WTC11 (cell line): ENCODE measurements at places on chromosomes 11 and 22. TPM values are rescaled to one million over a fixed set of nuclear protein-coding genes. Genes with fewer than 3 reads are reported as not detected.

PHLDB1 gene
- total RNA-seq: 70.4 to 83.1 TPM (median 71.5 TPM) in 3 replicates

SLC22A12 gene
- not detected in 3 replicates for total RNA-seq

DRICH1 gene
- 0.21 to 0.32 TPM (median 0.26 TPM) in 3 replicates for total RNA-seq

PHOX2A gene
- 1.3 to 1.6 TPM (median 1.3 TPM) in 3 replicates for total RNA-seq

KDM4D gene
- total RNA-seq: 1.9 to 2.4 TPM (median 2.1 TPM) in 3 replicates

MS4A6A gene
- 0.16 to 0.39 TPM in 2 of 3 replicates, not detected in the other for total RNA-seq

NDUFC2 gene
- 195 to 216 TPM (median 215 TPM) in 3 replicates for total RNA-seq

CYP2D6 gene
- 1.4 to 1.7 TPM (median 1.6 TPM) in 3 replicates for total RNA-seq

CARD16 gene
- not detected in 3 replicates for total RNA-seq

IRF7 gene
- 11.1 to 12.0 TPM (median 11.5 TPM) in 3 replicates for total RNA-seq

OR8A1 gene
- total RNA-seq: not detected in 3 replicates

DGCR6L gene
- 61.9 to 68.5 TPM (median 63.6 TPM) in 3 replicates for total RNA-seq

UBQLN3 gene
- total RNA-seq: not detected in 3 replicates

PPP2R5B gene
- 8.7 to 10.2 TPM (median 9.1 TPM) in 3 replicates for total RNA-seq

KRTAP5-8 gene
- not detected in 3 replicates for total RNA-seq

GGTLC2 gene
- total RNA-seq: not detected in 3 replicates

CHADL gene
- total RNA-seq: 1.2 to 1.7 TPM (median 1.5 TPM) in 3 replicates

GAS2L1 gene
- 15.3 to 19.9 TPM (median 15.6 TPM) in 3 replicates for total RNA-seq

- peaks cover 61% of the 10 kb centered on the region for H3K4me1 ChIP-seq
- no peaks in the 10 kb centered on the region for H3K27me3 ChIP-seq
- peak overlapping the region; percentile 88 for H3K4me3 ChIP-seq
- peak; percentile 57 for DNase-seq
- H3K27ac ChIP-seq: no peak overlapping the region
These were observed 450 bp downstream of the ZBTB44 start for GRCh38 chr11:130314184-130314749.

DNA sequence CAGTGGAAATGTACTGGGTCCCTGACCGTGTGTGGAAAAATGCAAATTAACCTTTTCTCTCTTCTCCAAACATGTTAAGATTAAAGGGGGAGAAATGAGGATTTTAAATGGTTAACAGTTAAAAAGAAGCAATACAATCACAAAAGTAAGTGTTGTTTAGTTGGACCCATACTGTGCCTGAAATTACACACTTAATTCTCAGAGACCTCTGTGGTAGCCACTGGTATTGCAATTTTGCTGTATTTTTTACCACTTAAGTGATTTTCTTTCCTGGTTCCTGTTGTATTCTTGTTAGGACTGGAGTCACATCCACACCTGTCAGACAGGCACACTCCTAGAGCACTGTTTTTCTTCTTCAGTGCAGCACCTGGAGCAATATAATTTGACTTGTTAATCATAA is 179.6 kb upstream of the PDGFD start:
- H3K4me1 ChIP-seq: no peaks in the 10 kb centered on the region
- no peaks in the 10 kb centered on the region for H3K27me3 ChIP-seq
- peaks cover 5% of the 10 kb centered on the region; the same call in 1 of the 2 replicates for H3K36me3 ChIP-seq
- DNase-seq: no peak
- H3K27ac ChIP-seq: no peak overlapping the region

- H3K27me3 ChIP-seq: peaks cover 88% of the 10 kb centered on the region
- DNase-seq: no peak
- H3K4me3 ChIP-seq: no peak overlapping the region
- H3K4me1 ChIP-seq: peaks cover 12% of the 10 kb centered on the region; the same call in 1 of the 2 replicates
- no peak overlapping the region for H3K27ac ChIP-seq
These were observed 3.1 kb upstream of the IGF2 start for GRCh38 chr11:2142300-2142759.

GRCh38 chr11:12802418-12803085 is 128.3 kb downstream of the TEAD1 start:
- H3K4me3 ChIP-seq: no peak overlapping the region
- H3K27ac ChIP-seq: peak overlapping the region; percentile 92
- H3K27me3 ChIP-seq: no peaks in the 10 kb centered on the region
- no peaks in the 10 kb centered on the region for H3K36me3 ChIP-seq

DNA sequence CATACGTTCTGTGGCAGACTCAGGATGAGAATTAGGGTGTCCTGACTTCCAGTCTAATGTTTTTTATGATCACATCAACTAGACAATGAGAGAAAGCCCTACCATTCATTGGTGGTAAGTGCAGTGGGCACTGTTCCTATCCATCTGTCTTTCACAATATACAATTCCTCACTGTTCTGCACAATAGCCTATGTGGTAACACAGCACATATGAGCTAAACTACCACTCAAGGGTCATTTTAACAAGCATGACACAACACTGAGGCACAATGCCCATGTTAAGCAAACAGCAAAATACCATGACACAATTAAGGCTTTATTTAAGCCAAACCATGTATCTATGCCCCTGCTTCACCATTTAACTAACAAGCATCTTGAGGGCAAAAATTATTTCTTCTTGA is 52.3 kb downstream of the SIK3 start:
- H3K36me3 ChIP-seq: no peaks in the 10 kb centered on the region
- no peak overlapping the region for H3K27ac ChIP-seq
- H3K4me3 ChIP-seq: no peak overlapping the region
- H3K4me1 ChIP-seq: peaks cover 18% of the 10 kb centered on the region
- DNase-seq: no peak

- no peaks in the 10 kb centered on the region for H3K4me1 ChIP-seq
- DNase-seq: no peak
- H3K27ac ChIP-seq: no peak overlapping the region
- no peak overlapping the region for H3K4me3 ChIP-seq
- no peaks in the 10 kb centered on the region for H3K36me3 ChIP-seq
These were observed 17.2 kb downstream of the KCNQ1 start for GRCh38 chr11:2461956-2462542.

- no peak overlapping the region for H3K27ac ChIP-seq
- H3K27me3 ChIP-seq: peaks cover 2% of the 10 kb centered on the region; the same call in 1 of the 2 replicates
These were observed 29.1 kb upstream of the SYT7 start for GRCh38 chr11:61609980-61610366.

DNA sequence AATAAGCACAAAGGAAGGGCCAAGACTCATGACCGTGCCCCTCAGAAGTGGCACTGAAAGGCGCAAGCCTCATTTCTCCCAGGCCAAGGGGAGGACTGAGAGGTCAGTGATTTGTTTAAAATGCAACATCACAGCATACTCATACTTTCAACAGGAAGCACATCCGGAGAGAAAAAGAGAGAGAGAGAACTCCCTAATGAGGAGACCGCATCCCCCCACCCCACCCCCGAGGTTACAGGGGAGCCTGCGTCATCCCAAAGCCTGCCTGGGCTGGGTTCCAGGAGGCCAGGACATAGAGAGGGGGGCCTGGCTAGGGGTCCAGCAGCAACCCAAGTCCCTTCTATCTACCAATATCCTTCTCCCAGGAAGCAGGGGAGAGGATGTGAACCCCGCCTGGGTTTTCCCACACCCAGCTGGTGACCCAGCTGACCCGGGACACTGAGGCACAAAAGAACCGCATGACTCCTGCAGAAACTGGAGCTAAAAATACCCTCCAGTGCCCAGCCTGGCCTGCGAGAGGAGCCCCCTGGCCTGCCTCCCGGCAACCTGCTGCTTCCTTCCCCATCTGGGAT is 3.8 kb downstream of the CSNK1E start:
- no peaks in the 10 kb centered on the region for H3K27me3 ChIP-seq
- DNase-seq: no peak
- peaks cover 57% of the 10 kb centered on the region for H3K36me3 ChIP-seq
- peaks cover 77% of the 10 kb centered on the region for H3K4me1 ChIP-seq

DNA sequence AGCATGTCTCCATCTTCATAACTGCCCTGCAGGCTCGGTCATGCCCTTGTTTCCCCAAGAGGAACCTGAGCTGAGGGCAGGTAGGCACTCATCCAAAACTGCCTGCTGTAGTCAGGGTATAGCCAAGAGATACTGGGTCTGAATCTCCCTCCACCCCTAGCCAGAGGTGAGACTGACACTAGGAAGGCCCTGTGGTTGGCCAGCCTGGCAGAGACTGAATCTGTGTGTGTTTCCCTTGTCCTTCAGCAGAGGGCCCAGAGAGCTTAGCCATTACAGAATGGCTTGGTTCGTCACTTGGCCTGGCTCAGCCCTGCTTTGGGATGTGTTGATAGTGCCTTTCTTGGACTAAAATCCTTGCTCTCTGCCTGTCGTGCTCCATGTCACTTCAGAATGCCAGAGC is 79.3 kb upstream of the SUSD2 start:
- no peak for DNase-seq
- H3K4me3 ChIP-seq: no peak overlapping the region
- H3K27ac ChIP-seq: no peak overlapping the region
- peaks cover 25% of the 10 kb centered on the region for H3K36me3 ChIP-seq
- no peaks in the 10 kb centered on the region for H3K4me1 ChIP-seq

GRCh38 chr11:42890773-42891172 is 421.0 kb upstream of the API5 start:
- H3K27me3 ChIP-seq: no peaks in the 10 kb centered on the region
- no peak for DNase-seq
- no peaks in the 10 kb centered on the region for H3K4me1 ChIP-seq
- H3K27ac ChIP-seq: no peak overlapping the region
- H3K4me3 ChIP-seq: no peak overlapping the region
- H3K36me3 ChIP-seq: no peaks in the 10 kb centered on the region

GRCh38 chr22:42673898-42674401 is 24.8 kb upstream of the CYB5R3 start:
- no peak overlapping the region; the same call in 1 of the 2 replicates for H3K27ac ChIP-seq
- DNase-seq: no peak
- H3K4me1 ChIP-seq: peaks cover 3% of the 10 kb centered on the region
- H3K36me3 ChIP-seq: peaks cover 10% of the 10 kb centered on the region
- H3K4me3 ChIP-seq: no peak overlapping the region

DNA sequence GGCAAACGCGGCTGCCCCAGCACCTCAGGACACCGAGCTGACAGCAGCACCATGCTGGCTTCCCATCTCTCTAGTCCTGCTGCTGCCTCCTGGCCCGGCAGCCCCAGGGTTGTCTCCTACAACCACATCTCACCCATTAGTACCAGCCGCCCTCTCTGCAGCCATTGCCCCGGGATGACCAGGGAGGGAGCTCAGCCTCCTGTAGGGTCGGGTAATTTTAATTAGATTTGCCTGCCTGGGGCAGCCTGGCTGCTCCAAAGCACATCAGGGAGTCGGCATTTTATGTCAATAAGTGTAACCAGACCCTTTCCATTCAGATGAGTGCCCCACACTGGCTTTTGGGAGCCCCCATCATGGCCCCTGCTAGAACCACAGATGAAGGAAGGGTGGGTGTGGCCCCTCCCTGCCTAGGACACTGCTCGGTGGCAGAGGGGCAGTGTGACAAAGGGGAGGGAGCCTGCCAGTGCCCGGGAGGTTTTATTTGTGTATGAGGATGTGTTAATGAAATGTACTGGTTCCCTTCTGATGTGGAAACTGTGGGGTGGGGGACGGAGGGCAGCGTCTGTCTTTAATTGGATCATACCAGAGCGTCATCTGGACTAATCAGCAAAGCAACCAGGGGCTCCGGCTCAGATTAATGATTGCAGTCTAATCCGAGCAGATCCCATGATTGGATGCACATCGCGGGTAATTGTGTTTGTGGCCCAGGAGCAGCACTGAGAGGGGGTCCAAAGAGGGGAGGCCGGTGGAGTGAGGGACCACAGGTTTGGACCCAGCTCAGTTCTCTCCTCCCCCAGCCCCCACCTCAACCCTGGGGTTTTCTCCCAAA is 125.3 kb downstream of the FEZ1 start:
- peaks cover 51% of the 10 kb centered on the region for H3K4me1 ChIP-seq
- DNase-seq: no peak
- no peaks in the 10 kb centered on the region for H3K36me3 ChIP-seq

GRCh38 chr11:75269896-75270295 is 29.3 kb downstream of the TPBGL start:
- H3K36me3 ChIP-seq: peaks cover 29% of the 10 kb centered on the region
- H3K27me3 ChIP-seq: no peaks in the 10 kb centered on the region
- no peak overlapping the region for H3K4me3 ChIP-seq

DNA sequence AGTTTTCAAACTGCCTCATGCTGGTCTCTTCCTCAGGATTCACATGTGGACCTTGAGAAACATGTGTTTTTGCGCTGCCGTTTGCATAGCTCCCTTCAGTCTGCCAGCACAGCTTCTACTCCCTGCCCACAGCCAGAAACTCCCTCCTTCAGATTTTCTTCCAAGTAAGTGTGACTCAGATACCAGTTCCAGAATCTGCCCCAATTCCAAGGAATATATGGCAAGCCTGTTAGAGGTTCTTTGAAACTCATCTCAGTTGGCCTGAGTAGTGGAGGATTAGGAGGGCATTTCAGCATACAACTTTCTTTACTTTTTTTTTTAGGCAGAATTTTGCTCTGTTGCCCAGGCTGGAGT is 67.1 kb downstream of the SNX19 start:
- H3K27me3 ChIP-seq: peaks cover 4% of the 10 kb centered on the region
- H3K4me3 ChIP-seq: no peak overlapping the region
- no peak overlapping the region for H3K27ac ChIP-seq
- no peak for DNase-seq
- H3K36me3 ChIP-seq: 0 out of 2 replicates have a peak, but pooled peaks cover 3% of the 10 kb centered on the region
- no peaks in the 10 kb centered on the region for H3K4me1 ChIP-seq

DNA sequence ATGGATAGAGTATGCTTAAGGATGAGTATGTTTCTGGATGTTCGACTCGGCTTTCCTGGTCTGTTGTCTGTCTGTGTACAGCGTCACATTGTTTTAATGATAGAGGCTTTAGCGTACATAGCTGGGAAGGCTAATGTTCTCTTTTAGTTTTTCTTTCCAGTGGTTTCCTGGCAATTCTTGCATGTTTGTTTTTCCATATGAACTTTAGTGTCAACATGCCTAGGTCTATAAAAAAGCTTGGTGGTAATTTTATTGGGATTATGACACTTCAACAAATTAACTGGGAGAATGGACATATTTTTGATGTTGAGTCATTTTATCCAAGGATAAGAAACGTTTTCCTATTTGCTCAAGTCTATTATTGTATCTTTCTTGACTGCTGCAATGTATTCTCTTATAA is 17.6 kb downstream of the F2 start:
- H3K4me3 ChIP-seq: no peak overlapping the region
- H3K27me3 ChIP-seq: no peaks in the 10 kb centered on the region; the same call in 1 of the 2 replicates
- H3K4me1 ChIP-seq: 0 out of 2 replicates have a peak, but pooled peaks cover 5% of the 10 kb centered on the region
- no peak overlapping the region for H3K27ac ChIP-seq

GRCh38 chr11:114031246-114031966 is 28.1 kb upstream of the ZBTB16 start:
- H3K4me3 ChIP-seq: no peak overlapping the region
- peaks cover 4% of the 10 kb centered on the region; the same call in 1 of the 2 replicates for H3K4me1 ChIP-seq
- no peaks in the 10 kb centered on the region; the same call in none of the 2 replicates for H3K27me3 ChIP-seq
- H3K36me3 ChIP-seq: no peaks in the 10 kb centered on the region
- no peak for DNase-seq

DNA sequence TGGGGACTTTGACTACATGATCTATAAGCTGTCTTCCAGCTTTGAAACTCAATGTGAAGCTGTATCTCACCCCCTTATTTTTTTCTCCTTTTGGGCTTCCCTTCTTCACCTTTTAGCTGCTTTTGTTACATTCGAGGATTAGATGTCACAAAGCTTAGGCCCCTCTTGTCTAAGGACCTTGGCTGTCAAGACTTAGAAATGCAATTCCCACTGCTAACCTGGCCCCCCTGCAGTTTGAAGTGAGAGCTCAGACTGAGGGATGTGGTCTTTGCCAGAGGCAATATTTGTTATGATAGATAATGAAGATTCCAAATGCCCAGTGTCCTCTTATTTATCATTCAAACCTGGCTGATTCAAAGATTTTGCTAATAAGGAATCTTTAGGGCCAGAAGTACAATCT is 128.3 kb downstream of the ARL14EP start:
- no peak overlapping the region for H3K27ac ChIP-seq
- H3K36me3 ChIP-seq: no peaks in the 10 kb centered on the region
- peaks cover 68% of the 10 kb centered on the region for H3K4me1 ChIP-seq
